GM13977 (cell line): ENCODE measurements at places on chromosomes 2 and 18.

GRCh38 chr2:139924070-139924469 is 1143.9 kb upstream of the NXPH2 start:
- no peak for DNase-seq

GRCh38 chr2:174688079-174688478 is 76.2 kb downstream of the CHRNA1 start:
- DNase-seq, result no peak

GRCh38 chr2:2861666-2862240 is 515.9 kb downstream of the EIPR1 start:
- DNase-seq, result no peak

- DNase-seq, result no peak
These were observed 63.5 kb upstream of the FOSL2 start for GRCh38 chr2:28329184-28329583.

DNA sequence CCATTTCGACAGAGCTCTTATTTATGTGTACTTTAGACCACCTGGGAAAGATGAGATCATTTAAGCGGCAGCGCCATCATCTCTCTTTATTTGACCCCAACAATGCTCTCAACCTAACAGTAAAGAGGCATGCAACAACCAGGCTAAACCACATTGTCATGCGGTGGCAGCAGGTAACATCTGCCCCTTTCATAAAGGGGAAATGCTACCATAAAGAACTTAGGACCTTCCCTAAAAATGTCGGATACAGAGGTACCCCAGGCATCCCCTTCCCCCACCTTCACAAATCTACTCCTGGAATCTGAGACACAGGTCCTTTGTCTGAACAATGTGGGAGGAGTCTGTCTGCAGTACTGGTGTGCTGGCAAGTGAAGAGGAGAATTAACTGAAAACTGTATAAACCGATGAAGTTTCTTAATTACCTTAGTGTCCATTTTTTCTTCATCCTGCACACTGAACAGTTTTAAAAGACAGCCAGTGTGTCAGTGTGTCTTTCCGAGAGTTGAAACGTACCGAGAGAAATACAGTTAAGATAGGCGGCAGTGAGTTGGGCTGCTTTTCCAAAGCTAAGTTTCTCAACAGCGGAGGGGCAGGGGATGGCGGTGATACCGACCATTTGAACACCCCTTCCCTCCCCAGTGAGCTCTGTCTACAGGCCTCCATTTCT is 1.9 kb downstream of the MEX3C start:
- DNase-seq, result no peak

DNA sequence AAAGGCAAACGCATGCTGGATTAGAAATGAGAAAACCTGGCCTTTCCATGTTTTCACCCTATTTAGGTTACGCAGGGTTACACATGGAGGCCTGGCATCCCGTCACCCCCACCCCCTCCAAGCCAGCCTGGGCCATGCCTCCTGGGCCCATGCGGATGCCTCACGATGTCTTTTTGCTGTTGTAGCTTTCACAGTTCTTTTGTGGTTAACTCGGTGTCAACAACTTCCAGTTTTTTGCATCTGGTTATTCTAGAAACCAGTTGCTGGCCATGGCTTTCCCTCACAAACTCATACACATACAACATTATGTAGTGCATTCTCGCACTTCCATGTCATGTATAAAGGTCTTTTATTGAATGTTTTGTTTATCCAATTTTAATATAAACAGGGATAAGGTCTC is 204.9 kb upstream of the PXDN start:
- DNase-seq, result no peak

GRCh38 chr2:149686136-149687051 is 98.8 kb upstream of the MMADHC start:
- DNase-seq, result no peak

- DNase-seq, result peak; percentile 12
These were observed 153.4 kb downstream of the GPD2 start for GRCh38 chr2:156589381-156590079.

GRCh38 chr2:104443145-104443544 is 410.8 kb upstream of the POU3F3 start:
- no peak for DNase-seq

- DNase-seq, result peak; percentile 24
These were observed 31.1 kb upstream of the EPG5 start for GRCh38 chr18:45998244-45998643.

GRCh38 chr2:135585586-135585985 is 54.3 kb downstream of the R3HDM1 start:
- DNase-seq, result no peak
